Esophagus mucosa (tissue), 1 donor: ENCODE measurements at places on chromosomes 1 and 21. TPM values are rescaled to one million over a fixed set of nuclear protein-coding genes. Genes with fewer than 3 reads are reported as not detected.

The SLC16A4 gene
- 0.44 TPM for total RNA-seq

The FTCD gene
- total RNA-seq = 0.36 TPM

The PRSS38 gene
- not detected for total RNA-seq

The SH3BGR gene
- 1.2 TPM for total RNA-seq

The SAMD11 gene
- total RNA-seq = 0.52 TPM

The MRPL39 gene
- 29.8 TPM for total RNA-seq

The AGT gene
- 0.12 TPM for total RNA-seq

DNA sequence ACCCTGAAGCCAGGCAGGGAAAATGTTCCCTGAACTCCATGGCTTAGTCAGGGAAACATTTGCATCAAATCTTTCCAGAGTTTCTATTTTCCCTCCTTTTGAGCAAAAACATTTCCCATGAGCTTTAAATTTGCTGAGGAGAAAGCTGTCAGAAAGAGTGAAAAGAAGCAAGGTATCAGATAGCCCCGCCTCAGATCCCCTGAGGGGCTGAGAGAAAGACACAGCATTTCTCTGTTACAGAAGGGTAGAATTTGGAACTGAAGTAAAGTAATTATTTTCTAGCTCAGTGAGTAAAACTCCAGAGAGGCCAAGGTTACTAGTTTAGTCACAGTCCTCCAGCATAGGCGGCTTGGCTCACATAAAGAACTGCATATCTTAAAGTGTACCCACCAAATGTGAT is 10.6 kb downstream of the FMO1 start:
- ATAC-seq = no peak

DNA sequence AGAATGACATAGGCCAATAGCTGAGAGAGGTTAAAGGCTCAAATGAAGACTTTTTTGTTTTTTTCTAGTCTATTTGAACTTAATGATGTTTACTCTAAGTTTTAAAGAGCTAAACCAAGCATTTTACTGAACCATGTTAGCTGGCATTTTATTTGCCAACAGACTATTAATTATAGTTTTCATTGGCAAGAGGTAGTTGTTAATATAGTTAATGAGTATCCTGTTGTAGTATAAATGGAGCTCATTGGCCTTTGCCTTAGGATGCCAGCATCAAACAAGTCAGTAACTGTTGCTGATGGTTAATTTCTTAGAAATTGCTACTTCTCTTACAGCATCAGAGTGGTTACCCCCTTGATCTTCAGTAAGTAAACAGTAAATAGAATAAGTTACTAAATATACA is 339.0 kb upstream of the B3GALT2 start:
- ATAC-seq = no peak

GRCh38 chr1:218658899-218659298 is 313.8 kb downstream of the TGFB2 start:
- ATAC-seq = peak; percentile 54

DNA sequence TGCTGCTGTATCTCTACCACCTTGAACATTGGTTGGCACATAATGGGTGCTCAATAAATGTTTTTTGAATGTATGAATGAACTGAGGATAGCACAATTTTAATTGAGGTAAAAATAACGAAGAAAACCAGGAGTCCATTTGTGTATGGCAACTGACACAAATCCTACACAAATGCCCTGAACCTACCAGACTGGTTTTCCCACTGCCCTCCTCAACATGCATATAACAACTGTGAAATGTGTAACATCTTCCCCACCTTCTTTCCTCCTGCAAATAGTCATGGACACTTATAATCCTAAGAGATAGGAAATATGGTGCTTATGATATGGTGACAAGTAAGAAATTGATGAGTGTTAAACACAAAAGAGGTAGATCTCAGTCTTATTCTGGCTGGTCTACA is 9.9 kb upstream of the LMO4 start:
- ATAC-seq = no peak

DNA sequence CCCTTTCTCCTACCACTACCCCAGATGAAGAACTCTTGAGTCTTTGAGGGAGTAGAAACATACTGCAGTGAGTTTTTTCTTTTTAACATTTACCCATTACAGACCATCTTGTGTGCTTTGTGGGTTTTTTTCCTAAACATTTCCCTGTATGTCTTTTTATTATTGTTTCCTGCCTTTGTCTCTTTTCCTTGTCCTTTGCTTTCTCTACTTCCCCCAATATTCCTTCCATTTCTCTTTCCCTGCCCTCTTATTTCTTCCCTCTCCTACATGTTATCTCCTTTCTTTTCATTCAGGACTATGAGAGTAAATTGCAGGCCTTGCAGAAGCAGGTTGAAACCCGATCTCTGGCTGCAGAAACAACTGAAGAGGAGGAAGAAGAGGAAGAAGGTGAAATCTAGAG is 79.1 kb upstream of the PGD start:
- no peak for ATAC-seq

DNA sequence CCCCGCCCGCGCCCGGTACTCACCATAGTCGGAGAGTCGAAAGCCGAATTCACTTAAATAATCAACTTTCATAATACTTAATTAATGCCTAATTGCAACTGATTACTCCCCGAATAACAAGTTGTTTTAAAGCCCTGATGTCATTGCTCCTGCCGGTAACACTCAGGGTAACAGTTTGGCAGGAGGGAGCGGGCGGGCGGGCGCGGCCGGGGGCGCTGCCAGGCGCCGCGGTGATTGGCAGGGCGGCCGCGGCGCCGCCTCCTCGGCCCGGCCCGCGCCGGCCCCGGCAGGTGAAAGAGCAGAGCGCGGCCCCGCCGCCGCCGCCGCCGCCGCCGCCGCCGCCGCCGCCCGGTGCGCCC is 102.2 kb downstream of the CASZ1 start:
- ATAC-seq = peak; percentile 30

DNA sequence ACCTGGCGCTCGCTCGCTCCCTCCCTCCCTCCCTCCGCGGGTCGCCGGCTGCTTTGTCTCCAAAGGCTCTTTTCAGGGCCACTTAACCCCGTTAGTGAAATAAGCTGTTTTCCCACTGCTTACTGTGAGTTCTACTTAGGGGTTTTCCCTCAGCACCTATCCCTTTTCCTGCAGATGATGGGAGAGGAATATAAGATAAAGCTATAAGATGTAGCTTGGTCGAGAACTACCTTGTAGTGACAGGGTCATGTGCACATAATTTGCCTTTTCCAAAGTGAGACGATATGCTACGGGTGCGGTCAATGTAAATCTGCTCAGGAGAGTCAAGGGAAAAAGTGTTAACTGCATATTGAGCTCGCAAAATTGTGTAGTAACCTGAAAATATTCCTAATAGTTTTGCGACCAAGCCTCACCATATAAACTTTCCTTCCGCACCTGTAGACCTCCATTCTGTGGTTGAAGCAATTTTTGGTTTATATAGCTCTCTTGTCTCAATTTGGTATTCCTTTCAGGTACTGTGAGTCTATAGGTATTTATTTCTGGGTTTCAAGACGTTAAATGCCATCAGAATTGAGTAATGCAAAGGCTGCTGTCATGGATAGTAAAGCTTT is 55.8 kb upstream of the BOLA1 start:
- ATAC-seq = no peak

GRCh38 chr1:240031414-240031813 is 60.3 kb upstream of the FMN2 start:
- ATAC-seq = no peak

- ATAC-seq = peak; percentile 78
Observed at GRCh38 chr1:33470495-33471012, 1.9 kb upstream of the ZSCAN20 start.

- ATAC-seq = no peak
Observed at GRCh38 chr1:231903586-231904081, 277.0 kb downstream of the DISC1 start.

GRCh38 chr1:65830306-65830705 is 37.6 kb downstream of the PDE4B start:
- ATAC-seq = no peak

- peak; percentile 60 for ATAC-seq
Observed at GRCh38 chr21:31173881-31174555, 135.7 kb upstream of the KRTAP19-8 start.

DNA sequence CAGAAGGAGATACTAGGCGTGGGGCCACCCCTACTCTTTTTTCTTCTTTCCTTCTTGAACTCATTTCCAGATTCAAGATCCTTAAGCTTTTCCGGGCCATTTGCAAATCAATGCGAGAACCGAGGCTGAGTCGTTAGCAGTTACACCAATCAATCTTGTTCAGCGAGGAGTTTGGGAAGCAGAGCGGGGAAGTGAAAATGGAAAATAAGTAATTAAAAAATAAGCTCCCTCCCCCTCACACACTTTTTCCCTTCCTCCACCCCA is 1.7 kb upstream of the NEGR1 start:
- no peak for ATAC-seq

- ATAC-seq = no peak
Observed at GRCh38 chr1:89659322-89660081, 26.6 kb downstream of the LRRC8C start.

- no peak for ATAC-seq
Observed at GRCh38 chr1:113101588-113101987, 28.6 kb downstream of the LRIG2 start.

- no peak for ATAC-seq
Observed at GRCh38 chr1:211829343-211830054, 1.1 kb downstream of the LPGAT1 start.

GRCh38 chr1:205576805-205577761 is 54.7 kb downstream of the ELK4 start:
- ATAC-seq = no peak

DNA sequence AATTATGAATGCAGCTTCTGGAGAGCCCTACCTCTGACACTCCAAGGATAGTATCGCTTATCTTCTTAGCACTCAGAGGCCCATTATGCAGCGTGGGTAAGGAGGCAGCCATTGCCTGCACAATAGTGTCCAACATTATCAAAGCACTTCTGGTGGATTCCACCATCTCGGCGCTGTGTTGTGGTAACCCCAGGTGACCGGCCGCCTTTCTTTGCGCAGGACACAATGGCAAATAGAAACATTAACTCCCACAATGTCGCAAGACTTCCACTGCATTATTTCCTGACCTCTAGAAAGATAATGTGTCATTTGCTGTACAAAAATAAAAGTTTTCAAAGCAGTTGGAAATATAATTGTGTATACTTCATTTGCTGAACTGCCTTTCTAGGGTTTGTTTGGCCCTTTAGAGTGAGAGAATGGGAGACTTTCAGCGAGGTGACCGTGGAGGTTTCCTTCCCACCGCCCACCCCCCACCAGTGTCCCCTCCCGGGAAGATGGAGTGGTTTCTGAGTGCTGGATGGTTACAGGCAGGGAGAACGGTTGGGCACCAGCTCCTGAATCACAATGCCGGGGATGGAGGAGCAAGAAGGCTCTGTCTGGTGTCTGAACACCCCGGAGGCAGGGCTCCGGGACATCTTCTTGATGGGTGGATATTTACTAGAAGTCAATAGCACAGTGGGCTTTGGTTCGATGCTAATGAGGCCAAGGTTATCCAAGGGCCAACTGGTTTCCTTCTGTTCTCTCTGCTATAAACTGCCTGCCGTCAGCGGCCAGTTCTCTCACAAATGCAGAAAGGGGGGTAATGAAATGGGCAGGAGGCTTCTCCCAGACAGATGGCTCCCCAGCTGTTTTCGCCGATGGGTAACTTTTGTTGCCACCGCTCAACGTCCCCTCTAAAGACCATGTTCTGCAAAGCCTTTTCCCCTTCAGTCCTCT is 215.4 kb upstream of the PROX1 start:
- no peak for ATAC-seq

- ATAC-seq = no peak
Observed at GRCh38 chr1:92817986-92818764, 13.7 kb upstream of the RPL5 start.

- ATAC-seq = peak; percentile 73
Observed at GRCh38 chr21:32359719-32360260, 33.0 kb downstream of the URB1 start.

DNA sequence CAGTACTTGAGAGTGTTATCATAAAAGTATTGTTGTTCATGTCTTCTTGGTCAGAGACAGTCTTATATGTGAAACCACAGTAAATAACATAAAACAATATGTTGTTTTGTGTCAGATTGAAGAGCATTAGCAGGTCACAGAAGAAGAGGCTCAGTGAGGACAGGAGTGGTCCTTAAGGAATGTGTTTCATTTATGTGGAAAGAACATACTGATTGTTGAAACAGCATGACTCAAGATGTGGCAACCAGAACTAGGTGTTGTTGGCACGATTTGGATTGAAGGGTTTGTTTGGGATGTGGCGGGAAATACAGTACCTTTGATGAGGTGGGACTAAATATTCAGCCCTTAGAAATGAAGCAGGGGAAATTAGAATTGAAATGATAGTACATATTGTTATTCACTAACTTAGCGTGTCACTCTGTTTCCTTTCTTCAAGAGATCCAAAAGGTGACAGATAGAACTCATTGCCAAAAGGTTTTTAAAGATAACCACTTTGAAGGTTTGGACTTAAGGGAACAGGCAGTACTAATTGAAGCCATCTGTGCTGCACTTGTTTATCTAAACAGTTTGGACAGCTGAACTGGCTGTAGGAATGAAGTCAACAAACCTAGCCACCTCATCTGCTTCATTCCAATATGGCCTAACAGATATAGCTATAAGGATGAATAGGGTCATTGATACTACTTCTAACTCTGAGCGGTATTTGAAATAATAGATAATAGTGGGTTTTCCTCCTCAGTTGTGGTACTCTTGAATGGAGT is 14.4 kb downstream of the RALGPS2 start:
- ATAC-seq = peak; percentile 53

GRCh38 chr1:27934818-27935549 is at the start of gene SMPDL3B:
Gene SMPDL3B (plus strand): TSS chr1:27935000. CDS start chr1:27935184, 184 bp downstream.
- ATAC-seq = peak; percentile 62

DNA sequence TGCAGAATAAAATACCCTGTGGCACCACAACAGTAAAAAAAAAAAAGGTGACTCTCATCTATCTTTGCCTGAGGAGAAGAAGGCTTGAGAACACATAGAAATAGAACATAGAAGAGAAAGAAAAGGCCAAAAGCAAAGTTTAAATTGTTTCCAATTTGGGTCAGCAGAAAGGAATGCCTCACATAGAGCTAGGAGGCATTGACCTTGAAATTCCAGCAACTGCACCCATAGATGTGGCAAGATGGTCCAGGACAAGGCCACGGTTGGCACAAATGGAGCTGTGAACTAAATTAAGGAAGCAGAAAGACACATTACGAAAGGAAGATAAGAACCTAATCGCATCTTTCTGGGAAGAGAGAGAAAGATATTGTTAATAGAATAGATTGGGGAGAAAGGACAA is 588.3 kb downstream of the LMO4 start:
- ATAC-seq = no peak

DNA sequence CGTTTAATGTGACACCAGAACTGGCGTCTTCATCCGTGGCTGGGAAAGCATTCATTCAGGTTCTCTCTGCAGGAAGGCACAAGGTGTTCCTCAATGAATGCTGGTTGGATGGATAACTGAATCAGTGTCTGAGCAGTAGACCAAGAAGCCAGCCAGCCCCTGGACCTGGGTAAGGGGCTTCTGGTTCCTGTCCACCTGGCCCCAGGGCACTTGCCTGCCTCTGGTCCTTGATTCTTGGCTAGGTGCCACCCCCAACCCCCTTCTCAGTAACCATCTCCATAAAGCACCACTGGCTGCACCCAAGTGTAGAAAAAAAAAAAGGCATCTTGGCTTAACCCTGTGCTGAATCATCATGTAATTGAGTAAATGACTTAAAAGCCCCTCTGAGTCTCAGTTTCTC is 59.1 kb downstream of the KCND3 start:
- no peak for ATAC-seq
